ENCODE measurements at places on chromosomes 4 and X.

DNA sequence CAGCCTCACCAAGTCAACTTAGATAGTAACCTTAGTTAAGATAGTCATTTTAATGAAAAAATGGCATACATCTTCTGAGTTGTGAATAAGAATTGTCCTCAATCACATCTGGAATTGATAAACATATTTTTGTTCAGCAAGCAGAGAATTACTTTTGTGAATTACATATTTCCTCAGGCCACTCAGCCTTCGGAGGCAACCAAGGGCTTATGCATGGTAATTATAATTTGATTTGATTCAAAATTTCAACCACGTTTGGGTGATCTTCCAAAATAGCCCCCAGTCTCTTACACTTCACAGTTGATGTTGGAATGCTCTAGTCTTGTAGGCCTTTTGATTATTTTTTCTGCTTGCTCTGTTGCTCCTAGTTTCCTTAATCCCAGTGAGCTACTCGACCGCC lies 63.4 kb downstream of the GALNTL6 start:
- no peak for DNase-seq

DNA sequence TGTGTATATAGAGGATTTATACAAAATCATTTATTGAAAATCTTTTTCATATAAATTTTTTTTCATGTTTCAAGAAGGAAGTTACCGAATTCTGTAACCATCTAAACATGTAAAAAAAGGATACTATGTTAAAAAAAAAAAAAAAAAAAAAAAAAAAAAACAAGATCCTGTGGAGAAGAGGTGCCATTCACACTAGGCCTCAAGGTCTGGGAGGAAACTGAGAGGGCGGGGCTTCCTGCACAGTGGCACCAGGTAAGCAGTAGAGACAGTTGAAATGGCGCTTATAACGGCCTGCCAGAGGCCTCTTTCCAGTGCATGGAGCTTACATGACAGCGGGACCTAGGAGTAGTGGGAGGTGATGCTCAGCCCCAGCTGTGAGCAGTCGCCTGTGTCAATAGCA lies 17.5 kb downstream of the TRAPPC2 start:
- no peak for DNase-seq

- no peak for DNase-seq
Measured at GRCh38 chrX:84362184-84362838, 139.9 kb downstream of the HDX start.

DNA sequence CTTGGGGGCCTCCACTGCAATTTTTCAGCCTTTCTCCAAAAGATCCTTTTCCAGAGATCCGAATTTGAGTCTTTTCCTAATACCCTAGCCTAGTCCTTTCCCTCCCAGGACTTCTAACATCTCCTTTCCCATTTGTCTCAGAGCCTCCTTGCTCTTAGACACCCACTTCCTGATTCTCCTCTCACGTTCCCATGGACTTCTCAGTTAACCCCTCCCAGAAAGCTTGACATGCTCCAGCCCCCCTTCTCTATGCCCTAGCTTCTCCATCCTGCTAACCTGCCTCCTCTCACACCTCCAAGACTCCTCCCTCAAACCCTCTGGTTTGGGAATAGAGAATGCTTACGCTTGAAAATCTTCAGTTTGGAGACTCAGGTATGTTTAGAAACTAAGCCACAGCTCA lies 2.5 kb downstream of the UBA1 start:
- no peak for DNase-seq

GRCh38 chr4:6502747-6503465 lies 30.5 kb upstream of the PPP2R2C start:
- DNase-seq, result no peak

DNA sequence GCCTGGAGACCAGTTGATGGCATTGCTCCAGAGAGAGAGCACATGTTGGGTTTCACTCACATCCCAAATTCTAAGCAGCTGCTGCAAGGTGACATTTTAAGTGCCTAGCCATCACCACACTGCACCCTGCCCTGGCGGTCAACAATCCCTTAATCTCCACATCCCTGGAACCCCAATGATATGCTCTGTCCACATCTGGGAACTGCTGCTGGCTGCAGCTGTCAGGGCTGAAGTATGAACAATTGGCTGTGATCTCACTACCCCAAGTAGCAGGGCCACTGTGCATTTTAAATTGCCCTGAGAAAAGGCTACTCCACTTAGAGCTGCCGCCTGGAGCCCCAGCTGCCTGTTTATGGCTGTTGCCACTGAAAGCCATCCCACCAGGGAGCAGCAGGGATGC lies 190.6 kb downstream of the ACTRT1 start:
- no peak for DNase-seq

DNA sequence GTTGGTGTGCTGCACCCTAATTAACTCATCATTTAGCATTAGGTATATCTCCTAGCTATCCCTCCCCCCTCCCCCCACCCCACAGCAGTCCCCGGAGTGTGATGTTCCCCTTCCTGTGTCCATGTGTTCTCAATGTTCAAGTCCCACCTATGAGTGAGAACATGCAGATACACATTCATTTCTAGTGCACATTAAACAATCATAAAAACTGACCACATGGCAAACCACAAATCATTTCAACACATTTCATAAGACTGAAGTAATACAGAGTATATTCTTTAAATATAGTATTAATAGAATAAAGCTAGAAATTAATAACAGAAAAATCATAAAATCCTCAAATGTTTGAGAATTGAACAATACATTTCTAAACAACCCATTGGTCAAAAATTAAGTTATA lies 34.1 kb downstream of the PRKG2 start:
- no peak for DNase-seq

DNA sequence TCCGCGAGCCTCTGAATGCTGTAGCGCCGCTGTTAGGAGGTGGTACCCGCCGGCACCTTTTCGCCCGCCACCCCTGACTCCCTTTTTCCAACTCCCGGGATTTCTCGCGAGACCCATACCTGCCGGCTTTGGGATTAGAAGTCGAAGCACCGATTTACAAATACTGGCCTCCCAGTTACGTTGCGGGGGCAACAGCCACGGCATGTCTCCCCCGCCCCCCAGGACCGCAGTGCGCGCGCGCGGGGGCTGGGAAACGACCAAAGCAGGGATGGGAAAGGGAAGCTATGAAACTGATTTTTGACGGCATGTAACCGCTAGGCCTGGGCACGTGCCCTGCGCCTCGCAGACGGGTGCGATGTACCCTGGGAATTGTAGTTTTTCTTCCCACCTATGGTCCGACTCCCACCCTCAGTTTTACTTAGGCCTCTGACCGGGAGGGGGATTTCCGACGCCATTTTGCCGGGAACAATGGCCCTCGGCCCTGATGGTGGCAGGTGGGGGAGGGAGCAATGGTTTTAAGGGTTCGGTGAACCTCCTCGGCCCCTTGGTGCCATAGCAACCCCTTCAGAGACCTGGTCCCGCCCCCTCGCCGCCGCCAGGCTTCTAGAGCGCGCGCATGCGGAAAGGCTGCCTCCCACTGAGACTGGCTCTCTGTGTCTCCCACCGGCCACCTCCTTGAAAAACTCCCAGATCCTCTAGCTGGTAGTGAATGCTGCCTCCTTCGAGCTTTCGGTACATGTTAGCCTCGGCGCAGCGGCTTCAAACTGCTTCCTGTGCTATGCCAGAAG lies 772 bp upstream of the WNK3 start:
- DNase-seq, result peak; percentile 78

DNA sequence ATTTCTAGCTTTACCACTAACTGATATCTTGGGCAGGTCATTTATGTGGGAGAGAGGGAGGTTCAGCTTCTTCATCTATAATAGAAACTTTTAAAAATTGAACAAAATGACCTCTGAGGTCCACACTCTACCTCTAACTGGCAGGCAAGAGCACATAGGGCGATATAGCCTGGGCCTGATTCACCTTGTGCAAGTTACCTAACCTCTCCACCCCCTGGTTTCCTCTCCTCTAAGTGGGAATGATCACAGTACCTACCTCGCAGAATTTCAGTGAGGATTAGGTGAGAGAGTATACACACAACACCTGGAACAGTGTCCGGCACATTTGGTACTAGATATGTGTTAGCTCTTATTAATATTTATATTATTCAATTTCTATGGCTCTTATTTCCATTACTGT lies 15.5 kb downstream of the KLB start:
- DNase-seq, result no peak

DNA sequence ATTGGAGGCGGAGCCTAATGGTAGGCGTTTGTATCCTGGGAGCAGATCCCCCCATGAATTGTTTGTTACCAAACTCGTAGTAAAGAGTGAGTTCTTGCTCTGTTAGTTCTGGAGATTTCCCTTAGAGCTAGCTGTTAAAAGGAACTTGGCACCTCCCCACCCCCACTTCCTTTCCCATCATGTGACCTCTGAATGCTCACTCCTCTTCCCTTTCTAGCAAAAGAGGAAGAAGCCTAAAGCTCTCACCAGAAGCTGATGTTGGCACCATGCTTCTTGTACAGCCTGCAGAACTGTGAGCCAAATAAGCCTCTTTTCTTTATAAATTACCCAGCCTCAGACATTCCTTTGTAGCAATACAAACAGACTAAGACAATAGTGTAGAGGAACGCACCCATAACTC lies 13.8 kb upstream of the ATOH1 start:
- no peak for DNase-seq

GRCh38 chrX:121221322-121221977 lies 174.0 kb downstream of the GLUD2 start:
- no peak for DNase-seq

DNA sequence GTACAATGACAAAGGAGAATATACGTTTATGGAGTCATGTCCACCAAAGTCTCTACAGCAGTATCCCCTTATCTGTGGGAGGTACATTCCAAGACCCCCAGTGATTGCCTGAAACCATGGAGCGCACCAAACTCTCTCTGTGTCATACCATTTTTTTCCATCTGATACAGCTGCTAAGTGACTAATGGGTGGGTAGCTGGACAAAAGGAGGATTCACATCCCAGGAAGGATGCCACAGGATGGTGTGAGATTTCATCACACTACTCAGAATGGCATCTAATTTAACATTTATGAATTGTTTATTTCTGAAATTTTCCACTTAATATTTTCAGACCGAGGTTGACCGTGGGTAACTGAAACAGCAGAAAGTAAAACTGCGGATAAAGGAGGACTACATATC lies 49.8 kb upstream of the AGA start:
- DNase-seq, result no peak

- no peak for DNase-seq
Measured at GRCh38 chr4:38011511-38012162, 51.4 kb downstream of the PTTG2 start.

DNA sequence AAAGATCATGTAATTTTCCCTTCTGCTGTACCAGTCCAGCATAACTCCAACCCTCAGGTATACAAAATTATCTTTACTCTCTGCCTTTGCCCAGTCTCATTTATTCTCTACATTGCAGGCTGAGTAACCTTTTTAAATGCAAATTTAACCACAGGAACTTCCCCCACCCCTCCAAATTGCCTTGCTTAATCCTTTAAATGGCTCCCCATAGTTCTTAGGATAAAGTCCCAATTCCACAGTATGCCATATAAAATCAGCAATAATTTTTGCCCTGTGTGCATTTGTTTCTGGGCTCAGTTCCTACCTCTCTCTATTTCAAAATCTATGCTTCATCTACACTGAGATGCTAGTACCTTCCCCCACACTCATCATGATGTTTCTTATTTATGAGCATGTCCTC lies 879.7 kb downstream of the RPA4 start:
- no peak for DNase-seq
